ENCODE measurements at places on chromosomes 4 and X.

- DNase-seq: no peak
These were observed 111.2 kb upstream of the TECRL start for GRCh38 chr4:64520421-64520820.

- DNase-seq: no peak
These were observed 6.3 kb downstream of the RUFY3 start for GRCh38 chr4:70728091-70728490.

GRCh38 chr4:82842593-82842992, 44.0 kb upstream of the SCD5 start:
- DNase-seq: no peak

DNA sequence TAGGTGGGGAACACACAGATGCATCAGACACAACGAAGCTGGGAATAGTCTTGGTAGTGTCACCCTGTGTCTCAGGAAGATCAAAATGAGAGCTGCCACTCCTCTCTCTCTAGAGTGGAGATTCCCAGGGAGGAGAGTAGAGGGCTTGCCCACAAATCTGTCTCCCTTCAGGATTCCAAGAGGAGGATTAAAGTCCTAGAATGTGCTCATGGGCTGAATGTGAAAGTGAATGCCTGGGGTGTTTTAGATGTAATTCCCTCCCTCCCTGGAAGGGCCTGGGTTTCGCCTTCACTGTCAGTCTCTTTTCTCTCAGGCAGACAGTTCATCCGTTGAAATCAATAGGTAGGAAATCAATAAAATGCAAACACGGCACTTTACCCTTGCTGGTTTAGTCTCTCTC, 282.6 kb upstream of the PPARGC1A start:
- no peak for DNase-seq

DNA sequence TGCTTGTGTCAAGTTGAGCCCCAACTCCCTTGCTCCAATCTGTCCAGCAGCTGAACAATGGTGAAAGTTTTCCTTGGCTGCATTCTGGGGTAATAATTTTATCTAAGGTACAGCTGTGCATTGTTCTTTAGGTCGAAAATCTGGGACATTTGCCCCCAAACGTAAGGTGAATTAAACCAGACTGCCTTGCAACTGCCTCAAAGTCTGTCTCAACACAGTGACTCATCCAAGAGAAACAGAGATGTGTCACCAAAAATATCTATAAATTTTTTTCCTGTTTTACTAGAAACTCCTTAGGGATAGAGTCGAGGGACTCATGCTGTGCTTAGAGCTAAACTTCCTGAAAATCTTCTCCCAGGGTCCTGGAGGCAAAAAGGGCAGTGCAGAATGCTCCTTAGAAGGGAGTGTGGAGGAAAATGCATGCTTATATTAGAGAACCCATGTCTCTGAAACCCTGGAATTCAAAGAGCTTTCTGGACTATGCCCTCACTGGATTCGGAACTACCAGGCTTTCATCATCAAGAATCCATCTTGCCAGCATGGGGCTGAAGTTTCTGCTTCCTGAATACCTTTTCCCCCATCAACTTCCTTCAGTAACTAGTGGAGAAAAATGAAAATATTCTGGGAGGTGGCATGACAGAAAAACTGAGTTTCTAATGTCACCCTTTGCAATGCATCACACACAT, 115.7 kb downstream of the PALLD start:
- DNase-seq: no peak

GRCh38 chr4:110902500-110902899, 279.6 kb upstream of the PITX2 start:
- DNase-seq: no peak

- no peak for DNase-seq
These were observed 14.0 kb downstream of the CHM start for GRCh38 chrX:86033385-86033784.

DNA sequence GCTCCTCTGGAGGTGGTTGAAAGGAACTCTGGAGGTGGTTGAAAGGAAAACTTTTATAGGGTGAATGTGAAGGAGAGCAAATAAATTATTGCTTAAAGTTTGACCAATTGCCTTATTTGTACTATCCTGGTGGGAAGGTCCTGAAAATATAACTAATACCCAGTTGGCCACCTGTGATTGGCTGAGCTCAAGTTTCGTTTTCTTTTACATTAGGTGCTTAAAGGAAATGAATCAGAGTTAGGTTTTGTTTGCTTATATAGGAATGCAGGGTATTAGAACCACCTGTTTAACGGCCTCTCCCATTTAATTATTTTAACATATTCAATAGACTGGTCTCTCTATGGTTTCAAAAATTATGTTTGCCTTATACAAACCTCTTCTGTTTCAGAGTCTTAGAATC, 497.6 kb downstream of the PRR32 start:
- no peak for DNase-seq

- no peak for DNase-seq
These were observed 220.7 kb downstream of the HS6ST2 start for GRCh38 chrX:132737743-132738142.

DNA sequence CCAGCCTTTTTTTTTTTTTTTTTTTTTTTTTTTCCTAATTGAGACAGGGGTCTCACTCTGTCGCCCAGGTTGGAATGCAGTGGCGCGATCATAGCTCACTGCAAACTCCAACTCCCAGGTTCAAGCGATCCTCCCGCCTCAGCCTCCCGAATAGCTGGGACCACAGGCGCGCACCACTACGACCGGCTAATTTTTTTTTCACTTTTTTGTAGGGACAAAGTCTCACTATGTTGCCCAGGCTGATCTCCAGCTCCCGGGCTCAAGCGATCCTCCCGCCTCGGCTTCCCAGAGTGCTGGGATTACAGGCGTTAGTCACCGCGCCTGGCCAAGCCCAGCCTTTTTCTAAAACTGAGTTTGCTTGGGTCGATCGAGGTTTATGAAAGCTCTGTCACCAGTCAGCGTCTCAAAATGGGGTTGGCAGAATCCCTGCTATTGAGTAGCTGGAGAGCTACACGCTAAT, 1.3 kb upstream of the OTUD5 start:
- DNase-seq: no peak

DNA sequence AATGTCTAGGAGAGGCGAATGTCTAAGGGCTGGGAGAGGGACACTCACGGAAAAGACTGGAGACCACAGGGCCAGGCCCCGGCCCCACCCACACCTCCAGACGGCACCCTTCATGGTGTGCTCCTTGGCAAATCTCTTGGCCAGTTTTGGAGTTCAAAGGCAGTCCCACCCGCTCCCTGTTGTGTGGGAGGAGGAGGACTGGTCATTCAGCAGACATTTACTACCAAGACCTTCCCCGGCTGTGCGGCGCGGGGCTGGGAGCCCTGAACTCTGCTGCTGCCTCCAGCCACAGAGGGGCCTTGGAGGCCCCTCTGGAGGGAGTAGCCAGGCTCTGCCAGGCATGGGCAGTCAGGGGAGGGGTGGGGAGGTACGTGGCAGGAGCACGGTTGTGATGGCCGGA, 8.7 kb upstream of the TBC1D14 start:
- DNase-seq: no peak

GRCh38 chrX:135328421-135329005, 19.2 kb downstream of the ETDC start:
- DNase-seq: no peak

DNA sequence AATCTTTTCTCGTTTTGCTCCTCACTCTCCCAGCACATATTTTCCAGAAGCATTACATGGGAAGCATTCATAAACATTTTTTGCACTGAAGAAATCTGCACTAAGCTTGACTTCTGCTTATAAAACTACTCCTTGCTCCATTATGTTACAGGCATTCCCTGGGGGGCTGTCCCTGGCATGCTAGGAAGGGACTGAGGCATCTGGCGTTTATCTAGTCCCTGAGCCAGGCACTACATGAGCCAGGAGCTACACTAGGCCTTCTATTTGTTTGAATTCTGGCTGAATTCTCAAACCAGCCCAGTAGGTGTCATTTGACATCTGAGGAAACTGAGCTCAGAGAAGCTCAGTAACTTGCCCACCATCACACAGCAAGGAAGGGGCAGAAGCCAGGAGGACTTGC, 43.3 kb downstream of the NHSL2 start:
- no peak for DNase-seq

GRCh38 chr4:21947791-21948346, 703 bp downstream of the KCNIP4 start:
- DNase-seq: no peak

DNA sequence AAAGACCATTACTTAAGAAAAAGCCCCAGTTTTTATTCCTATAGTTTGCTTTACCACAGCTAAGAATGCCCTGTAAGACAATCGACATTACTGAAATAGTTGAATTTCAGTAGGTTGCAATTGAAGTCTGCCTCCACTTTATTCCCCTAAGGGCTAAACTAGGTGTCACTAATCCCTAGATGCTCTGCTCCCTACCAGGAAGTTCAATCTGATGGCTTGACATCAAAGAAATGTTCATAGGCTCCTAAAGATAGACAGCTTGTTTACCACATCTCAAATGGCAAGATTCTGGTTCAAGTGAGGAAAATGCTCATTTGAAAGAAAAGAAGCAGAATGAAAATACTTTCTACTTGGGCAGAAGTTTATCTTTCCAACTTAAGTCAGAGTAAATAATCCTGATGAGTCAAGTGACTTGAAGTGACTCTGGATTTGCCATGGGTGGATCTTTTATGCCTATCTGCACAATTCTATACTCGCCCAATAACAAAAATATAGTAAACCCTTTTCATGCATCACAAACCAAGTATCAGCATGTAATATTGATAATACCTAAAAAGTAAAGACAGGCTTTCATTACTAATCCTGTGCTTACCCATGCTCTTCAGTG, 117.2 kb downstream of the SH3RF1 start:
- DNase-seq: no peak

GRCh38 chr4:69787879-69788278, 27.5 kb upstream of the SULT1B1 start:
- DNase-seq: no peak

DNA sequence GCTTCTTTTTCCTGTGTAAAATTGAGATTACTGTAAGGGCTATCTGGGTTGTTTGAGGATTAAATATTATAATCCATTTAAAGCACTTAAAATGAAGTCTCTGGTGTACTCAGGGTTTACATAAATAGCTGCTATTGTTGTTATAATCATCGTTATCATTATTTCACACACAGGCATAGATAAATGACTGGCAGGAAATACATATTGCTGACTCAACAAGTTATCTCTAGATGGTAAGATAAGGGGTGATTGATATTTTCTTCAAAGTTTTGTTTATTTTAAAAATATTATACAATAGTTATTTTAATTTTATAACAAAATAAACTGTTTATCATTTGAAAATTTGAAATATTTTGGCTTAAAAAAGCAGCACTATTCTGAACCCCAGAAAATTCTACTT, 134.3 kb upstream of the DCAF12L2 start:
- DNase-seq: no peak

- no peak for DNase-seq
These were observed 12.4 kb downstream of the DDX53 start for GRCh38 chrX:23012162-23012561.

- no peak for DNase-seq
These were observed 2.9 kb downstream of the TBC1D9 start for GRCh38 chr4:140753329-140753728.

DNA sequence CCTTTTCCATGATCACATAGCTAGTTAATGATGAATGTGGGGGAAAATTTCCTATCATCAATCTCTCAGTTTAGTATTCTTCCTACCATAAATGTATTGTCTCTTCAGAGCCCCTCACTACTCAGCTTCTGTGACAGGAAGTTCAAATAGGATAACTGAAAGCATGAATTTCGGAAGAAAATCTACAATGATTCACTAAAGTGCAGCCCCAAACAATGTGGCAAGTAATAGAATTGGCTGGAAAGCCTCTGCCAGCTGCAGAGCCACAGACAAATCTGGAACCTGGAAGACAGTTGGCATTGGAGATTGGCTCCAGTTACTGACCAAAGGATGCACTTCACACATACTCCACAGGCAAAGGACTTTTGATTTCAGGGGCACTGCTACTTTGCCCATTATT, 35.2 kb downstream of the EGF start:
- DNase-seq: no peak

DNA sequence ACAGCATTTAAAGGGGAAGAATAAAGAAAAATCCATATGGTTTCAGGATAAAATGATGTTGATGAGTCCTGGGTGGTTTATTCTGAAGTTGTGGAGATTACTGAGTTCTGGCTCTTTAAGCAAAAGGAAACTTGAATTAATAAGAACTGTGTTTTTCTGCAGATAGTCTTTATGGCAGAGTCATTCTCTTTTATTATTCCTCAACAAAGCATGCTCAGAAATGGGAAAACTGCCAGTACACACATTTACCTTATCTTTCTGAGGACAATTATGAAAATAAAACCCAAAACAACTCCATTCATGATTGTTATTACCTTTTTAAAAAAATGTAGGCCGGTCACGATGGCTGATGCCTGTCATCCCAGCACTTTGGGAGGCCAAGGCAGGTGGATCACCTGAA, 58.5 kb downstream of the ADD1 start:
- DNase-seq: no peak

- DNase-seq: no peak
These were observed 85.8 kb upstream of the PUDP start for GRCh38 chrX:7233580-7234406.

- no peak for DNase-seq
These were observed 27.9 kb downstream of the IQSEC2 start for GRCh38 chrX:53253293-53254020.

- no peak for DNase-seq
These were observed 155.6 kb downstream of the CBR4 start for GRCh38 chr4:168854350-168854921.

DNA sequence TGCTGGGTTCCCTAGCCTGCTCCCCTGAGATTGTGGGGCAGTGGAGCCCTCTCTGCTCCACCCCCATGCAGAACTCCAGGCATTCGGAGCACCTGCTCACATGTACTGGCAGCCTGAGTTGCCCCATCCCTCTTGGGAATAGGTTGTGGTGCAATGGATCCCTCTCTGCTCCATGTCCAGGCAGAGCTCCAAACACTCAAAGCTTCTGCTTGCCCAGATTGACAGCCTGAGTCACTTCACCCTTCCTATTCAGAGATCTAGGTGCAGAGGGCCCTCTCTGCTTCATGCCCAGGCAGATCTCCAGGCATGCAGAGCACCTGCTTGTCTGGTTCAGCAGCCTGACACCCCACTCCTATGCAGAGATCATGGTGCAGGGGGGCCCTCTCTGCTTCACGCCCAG, 18.6 kb upstream of the TEX13B start:
- no peak for DNase-seq

DNA sequence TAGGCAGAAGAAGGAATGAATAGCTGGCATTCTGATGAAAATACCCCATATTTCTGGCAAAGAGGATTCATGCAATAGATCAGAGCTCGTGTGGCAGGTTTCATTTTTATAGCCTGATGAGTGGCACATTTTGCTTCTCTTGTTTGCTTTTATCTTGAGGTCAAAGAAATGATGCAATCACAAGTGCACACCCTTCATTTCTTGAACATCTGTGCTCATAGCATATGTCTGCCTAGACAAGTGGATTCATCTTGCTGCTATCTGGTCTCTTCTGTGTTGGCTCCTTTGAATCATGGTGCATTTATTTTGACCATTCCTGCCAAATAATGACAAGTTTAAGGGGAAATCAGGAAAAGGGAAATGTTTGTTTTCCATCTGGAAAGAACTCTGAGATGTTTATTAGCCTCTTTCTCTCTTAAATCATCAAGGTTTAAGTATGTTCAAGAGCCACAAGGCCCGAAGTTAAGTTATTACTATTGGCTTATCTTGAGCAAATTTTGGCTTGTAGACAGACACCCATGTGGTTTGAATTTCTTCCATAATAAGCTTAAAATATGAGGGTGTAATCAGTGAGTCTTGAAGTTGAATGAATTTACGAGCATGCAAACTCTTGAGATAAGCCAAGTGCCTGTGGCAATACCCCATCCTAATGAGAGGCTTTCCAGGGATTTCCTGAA, 59.3 kb upstream of the HS3ST1 start:
- DNase-seq: no peak

All from activated CD4-positive, CD25-positive, alpha-beta regulatory T cell treated with anti-CD3 and anti-CD28 coated beads, Interleukin-2, amount 50 U/mL, for 16 hours (primary cell).